NCI-H2081 treated with DMSO at 0.1 percent for 48 hours (cell line): ENCODE measurements at places on chromosomes 6 and 20.

GRCh38 chr6:134732763-134733162 is 217.1 kb downstream of the ALDH8A1 start:
- no peak for DNase-seq

DNA sequence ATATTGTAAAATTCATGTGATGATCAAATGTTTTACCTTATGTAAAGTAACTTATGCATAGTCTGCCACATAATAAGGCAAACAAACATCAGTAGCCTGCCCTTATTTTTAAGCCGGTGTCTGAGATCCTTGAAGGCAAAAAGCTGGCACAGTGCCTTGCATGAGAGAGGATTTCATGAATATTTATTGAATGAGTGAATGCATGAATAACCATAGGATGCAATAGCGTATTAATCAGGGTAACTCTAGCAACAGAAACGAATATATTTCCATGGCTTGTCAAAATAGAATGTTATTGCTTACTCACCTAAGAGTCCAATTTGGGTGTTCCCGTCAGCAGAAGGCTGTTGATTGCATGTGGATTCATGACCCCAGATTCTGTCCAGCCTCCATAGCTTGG is 34.9 kb downstream of the BTBD3 start:
- no peak for DNase-seq

DNA sequence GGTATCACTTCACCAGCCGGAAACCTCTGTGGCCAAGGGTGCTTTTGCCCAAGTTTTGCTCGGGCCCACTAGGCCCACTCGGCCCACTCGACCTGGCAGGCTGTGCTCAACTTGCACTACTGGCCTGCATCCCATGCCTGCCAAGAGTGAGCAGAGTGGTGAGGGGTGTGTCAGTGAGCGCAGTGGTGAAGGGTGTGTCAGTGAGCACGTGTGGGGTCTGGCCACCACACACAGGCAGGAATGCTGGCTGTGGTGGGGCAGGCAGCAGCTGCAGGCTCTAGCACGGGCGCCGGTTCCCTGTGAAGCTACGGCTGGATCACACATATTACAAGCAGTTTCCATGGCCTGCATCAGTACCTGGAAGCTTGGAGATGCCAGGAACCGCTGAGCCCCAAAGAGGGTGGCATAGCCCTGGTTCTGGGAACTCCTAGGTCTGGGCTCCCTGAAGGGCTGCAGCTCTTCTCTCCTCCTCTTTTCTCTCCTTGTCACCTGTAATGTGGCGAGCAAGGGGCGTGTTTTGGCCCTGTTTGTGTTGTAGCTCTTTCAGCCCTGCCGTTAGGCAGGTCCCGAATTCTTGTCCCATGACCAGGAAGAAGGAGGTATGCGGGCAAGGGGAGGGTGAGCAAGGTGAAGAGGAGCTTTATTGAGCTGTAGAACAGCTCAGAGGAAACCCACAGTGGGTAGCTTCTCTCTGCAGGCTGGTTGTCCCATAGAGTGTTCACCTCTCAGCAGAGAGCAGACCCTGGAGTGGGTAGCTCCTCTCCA is 51.0 kb upstream of the CLDN20 start:
- no peak for DNase-seq

DNA sequence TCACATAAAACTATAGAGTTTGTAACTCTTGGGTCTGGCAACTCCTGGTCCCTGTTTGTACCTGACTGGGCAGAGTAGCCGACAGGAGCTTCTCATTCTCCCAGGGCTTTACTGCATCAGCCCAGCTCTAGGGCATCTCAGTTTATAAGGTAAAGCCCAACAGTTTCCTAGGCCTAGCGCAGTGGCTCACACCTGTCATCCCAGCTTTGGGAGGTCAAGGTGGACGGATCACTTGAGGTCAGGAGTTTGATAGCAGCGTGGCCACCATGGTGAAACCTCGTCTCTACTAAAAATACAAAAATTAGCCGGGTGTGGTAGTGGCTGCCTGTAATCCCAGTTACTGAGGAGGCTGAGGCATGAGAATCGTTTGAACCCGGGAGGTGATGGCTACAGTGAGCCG is 47.8 kb downstream of the ATP9A start:
- no peak for DNase-seq

DNA sequence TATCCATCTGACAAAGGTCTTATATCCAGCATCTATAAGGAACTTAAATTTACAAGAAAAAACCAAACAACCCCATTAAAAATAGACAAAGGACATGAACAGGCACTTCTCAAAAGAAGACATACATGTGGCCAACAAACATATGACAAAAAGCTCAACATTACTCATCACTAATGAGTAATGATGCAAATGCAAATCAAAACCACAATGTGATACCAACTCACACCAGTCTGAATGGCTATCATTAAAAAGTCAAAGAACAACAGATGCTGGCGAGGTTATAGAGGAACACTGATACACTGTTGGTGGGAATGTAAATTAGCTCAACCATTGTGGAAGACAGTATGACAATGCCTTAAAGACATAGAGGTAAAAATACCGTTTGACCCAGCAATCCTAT is 13.9 kb downstream of the MACROD2 start:
- no peak for DNase-seq

GRCh38 chr20:23877524-23877923 is 2.0 kb downstream of the CST5 start:
- DNase-seq = no peak

- DNase-seq = no peak
Measured at GRCh38 chr6:3312604-3313231, 54.0 kb downstream of the PSMG4 start.

GRCh38 chr6:149593408-149593807 is 27.2 kb downstream of the GINM1 start:
- no peak for DNase-seq

GRCh38 chr6:108799354-108799717 is 48.9 kb upstream of the ARMC2 start:
- no peak for DNase-seq

- DNase-seq = no peak
Measured at GRCh38 chr6:123016431-123017103, 20.5 kb downstream of the CLVS2 start.

DNA sequence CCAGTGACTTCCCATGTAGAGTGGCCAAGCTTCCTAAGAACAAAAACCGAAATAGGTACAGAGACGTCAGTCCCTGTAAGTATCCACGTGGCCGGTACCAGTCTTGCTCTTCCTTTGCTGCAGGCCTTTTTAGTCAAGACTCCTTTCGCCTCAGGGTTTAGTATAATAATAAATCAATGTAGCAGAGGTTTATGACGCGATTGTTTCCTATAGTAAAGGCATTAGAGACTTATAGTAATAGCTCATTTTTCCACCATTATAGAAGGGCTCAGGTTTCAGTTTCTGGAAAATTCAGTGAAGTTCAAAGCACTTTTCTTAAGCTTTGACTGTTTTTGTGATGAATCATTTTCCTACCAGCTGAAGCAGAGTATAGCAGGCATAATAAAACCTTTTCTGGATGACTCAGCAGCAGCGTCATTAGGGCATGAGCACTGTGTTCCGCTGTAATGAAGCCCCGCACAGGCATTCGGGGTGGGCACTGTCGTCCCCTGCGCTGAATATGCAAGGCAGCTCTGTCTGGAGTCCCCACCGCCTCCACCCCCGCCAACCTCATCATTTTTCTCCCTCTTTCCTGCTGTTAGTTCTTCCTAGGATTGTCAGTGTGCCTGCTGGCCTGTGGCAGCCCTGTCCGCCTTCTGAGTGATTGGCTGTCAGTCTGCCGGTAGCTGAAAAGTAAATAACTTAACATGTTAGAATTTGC is 51.3 kb downstream of the PTPN1 start:
- no peak for DNase-seq

DNA sequence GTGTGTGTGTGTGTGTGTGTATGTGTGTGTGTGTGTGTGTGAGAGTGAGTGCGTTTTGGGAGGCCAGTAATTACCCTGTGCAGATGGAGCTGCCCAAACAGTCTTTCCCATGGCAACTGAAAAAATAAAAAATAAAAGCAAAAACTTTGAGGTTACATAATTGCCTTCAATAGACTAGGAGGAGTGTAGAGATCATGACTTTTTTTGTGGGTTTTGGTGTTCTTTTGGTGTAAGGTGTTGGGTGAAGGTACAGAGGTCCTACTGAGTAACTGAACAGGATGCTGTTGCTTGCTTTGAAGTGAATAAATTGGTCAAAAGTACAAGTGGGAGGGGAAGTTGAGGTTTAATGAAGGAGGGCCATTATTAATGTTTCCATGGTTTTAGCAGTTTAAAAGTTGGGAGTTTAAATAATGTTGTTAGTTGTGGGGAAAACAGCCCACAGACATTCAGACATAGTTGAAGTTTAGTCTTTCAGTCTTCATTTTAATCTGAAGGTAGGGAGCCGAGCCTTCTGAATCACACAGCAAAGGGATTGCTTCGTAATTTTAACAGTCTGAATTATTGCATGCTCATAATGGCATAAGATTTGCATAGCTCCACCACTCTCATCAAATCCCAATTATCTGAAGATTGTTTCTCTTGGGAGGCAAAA is 251.4 kb downstream of the PRL start:
- DNase-seq = no peak

DNA sequence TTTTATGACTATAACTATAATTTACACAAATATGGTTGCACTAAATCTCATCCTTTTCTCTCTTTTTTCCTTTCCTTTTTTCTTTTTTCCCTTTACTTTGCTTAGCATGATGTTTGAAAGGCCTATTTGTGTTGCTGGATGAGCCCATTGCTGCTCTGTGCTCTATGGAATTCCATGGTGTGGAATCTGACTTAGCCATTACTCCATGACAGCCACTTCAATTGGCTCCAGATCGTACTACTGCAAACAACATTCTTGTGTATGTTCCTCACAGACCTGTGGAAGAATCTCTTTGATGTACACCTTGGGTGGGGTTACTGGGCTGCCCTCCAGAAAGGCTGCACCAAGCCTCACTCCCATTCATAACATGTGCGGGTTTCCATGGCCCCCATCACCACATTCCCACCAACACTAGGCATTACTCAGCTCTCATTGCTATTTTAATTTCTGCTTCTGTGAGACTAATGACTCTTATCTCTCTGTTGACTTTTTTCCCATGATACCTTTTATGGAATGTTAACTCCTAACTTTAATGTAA is 979.0 kb downstream of the KIF16B start:
- DNase-seq = no peak

- no peak for DNase-seq
Measured at GRCh38 chr20:658202-658601, 5.2 kb upstream of the SRXN1 start.

- no peak for DNase-seq
Measured at GRCh38 chr6:144681334-144681733, 396.2 kb downstream of the UTRN start.

DNA sequence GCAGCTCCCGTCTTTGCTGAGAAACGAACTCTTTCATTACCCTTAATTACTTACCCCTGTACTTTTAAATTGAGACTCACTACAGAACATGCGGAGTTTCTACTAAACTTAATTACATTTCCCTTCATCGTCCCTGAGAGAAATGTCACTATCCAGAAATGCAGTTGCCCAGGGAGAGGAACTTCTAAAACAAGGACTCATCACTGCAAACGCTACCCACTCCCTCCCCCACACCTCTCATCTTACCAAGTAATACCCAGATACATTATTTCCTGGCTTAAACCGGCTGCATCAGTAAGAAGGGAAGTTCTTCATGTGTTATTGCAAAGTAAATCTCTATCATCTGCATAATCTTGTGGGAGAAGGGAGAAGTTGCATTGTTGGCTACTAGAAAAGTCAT is 138.3 kb downstream of the IPCEF1 start:
- no peak for DNase-seq

DNA sequence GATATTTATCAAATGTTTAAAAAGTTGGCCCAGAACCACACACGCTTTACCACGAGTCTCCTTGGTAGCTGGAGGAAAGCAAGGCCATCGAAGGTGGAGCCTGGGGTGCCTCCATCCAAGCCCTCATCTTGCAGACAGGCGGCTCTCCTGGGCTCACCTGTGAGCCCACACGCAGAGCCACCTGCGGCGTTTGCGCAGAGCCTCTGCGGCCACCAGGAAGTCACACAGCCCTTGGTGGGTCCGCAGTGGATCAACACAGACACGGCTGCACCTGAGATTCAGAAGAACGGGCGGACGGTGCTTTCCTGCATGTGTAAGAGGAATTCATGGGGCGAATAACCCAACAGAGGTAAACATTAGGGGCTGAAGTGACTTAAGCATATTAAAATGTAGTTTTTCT is 24.5 kb upstream of the SMOC2 start:
- no peak for DNase-seq

DNA sequence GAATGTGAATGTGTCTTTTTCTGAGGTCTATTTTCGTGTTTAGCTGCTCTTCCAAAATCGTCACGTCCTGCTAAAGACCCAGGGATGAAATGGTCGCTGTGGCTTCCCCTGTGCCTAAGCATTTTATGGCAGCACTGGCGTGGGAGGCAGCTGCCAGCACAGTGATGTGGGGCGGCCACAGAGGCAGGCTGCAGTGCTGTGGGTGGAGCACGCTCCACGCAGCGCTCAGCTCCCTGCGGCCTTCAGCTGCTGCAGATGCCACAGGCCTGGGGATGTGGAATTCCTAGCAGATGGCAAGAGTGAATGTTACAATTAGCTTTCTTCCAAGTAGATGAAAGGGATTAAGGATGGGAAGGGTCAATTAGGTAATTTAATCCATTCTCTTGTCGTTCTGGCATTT is 242.6 kb downstream of the SMOC2 start:
- DNase-seq = no peak

GRCh38 chr6:16331384-16332174 is 93.2 kb downstream of the GMPR start:
- peak; percentile 31 for DNase-seq

- DNase-seq = no peak
Measured at GRCh38 chr6:109285366-109285765, 96.9 kb downstream of the CD164 start.

GRCh38 chr6:33116417-33116816 is 40.6 kb downstream of the HLA-DPB1 start:
- no peak for DNase-seq

DNA sequence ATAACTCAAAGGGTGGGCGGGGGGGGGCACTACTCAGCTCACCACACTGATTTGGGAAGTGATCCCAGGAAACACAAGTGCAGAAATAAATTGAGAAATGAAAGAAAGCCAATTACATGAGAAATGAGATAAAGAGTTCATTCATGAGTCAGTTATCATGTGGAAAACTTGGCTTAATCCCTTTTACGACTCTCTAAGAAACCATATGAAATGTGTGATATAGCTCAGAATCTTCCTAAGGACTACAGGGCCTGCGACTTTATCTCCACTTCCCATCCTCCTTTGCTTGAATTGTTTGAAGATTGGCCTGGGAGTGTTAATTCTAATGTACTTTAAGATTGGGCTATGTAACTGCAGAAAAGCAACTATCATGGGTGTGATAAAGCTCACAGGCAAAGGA is 3.6 kb upstream of the BTN2A2 start:
- DNase-seq = no peak

- DNase-seq = no peak
Measured at GRCh38 chr6:43717389-43717788, 29.8 kb upstream of the MRPS18A start.
